ENCODE measurements at places on chromosomes 3 and 15. TPM values are rescaled to one million over a fixed set of nuclear protein-coding genes. Genes with fewer than 3 reads are reported as not detected.

The TRIM42 gene
- total RNA-seq = not detected

The SPTSSB gene
- 0.51 TPM for total RNA-seq

The SLC12A1 gene
- not detected for total RNA-seq

The CP gene
- total RNA-seq = 8.1 TPM

The FAM107A gene
- 29.9 TPM for total RNA-seq

The SATB1 gene
- total RNA-seq = 56.9 TPM

The SNX33 gene
- total RNA-seq = 10.3 TPM

The TMEM40 gene
- total RNA-seq = 0.54 TPM

The ZIC1 gene
- total RNA-seq = not detected

The TPM1 gene
- 14,297 TPM for total RNA-seq

The NR2E3 gene
- total RNA-seq = not detected

The GHRL gene
- total RNA-seq = 0.48 TPM

The PTX3 gene
- total RNA-seq = 2.2 TPM

The C15orf62 gene
- not detected for total RNA-seq

The SLCO2A1 gene
- total RNA-seq = 59.2 TPM

Measured in cardiac septum (tissue), 1 donor.